ENCODE measurements at places on chromosomes 16 and 17. TPM values are rescaled to one million over a fixed set of nuclear protein-coding genes. Genes with fewer than 3 reads are reported as not detected.

PIPOX gene
- total RNA-seq: 1.2 TPM

PRSS27 gene
- total RNA-seq: under 0.01 TPM

KRT33B gene
- total RNA-seq: not detected

DOC2B gene
- total RNA-seq: 5.9 TPM

ELOB gene
- total RNA-seq: 289 TPM

NUPR1 gene
- total RNA-seq: 0.44 TPM

ARMC7 gene
- 2.8 TPM for total RNA-seq

PRSS53 gene
- 0.44 TPM for total RNA-seq

ZSCAN10 gene
- under 0.01 TPM for total RNA-seq

CKLF gene
- 51.6 TPM for total RNA-seq

- DNase-seq: no peak
These were observed 7.7 kb downstream of the USP6 start for GRCh38 chr17:5123343-5124124.

DNA sequence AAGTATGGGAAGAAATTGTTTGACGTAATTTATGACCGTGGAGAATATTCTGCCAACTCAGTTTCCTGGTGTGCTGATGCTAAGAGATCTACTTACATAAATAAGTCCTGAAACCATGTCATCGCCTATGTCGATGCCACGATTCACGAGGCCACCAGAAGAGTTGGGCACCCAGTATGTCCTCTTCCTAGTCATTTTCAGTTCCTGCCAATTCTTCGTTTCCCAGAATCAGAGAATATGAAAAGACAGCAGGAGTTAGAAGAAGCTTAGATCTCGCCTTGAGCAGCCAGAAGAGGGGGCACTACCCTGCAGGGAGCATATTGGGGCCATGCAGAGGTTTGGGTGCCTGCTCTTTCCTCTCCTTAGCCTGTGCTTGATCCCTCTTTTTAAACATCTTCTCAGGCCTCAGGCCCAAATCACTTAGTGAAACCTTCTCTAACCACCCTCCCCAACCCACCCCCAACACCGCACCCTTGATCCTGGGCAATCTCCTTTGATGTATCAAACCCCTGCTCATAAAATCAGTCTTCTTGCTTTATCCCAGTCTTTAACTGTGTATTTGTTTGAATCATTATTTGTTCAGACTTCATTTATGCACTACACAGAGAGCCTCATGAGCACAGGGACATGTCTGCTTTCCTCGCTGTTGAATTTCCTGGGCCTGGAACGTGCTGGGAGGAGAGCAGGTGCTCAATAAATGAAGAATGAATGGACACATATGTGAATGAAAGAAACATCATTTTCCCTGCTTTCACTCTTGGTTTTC is 12.2 kb upstream of the LONP2 start:
- DNase-seq: peak; percentile 33

GRCh38 chr17:67386965-67387551 is 10.0 kb downstream of the PITPNC1 start:
- peak; percentile 67 for DNase-seq

DNA sequence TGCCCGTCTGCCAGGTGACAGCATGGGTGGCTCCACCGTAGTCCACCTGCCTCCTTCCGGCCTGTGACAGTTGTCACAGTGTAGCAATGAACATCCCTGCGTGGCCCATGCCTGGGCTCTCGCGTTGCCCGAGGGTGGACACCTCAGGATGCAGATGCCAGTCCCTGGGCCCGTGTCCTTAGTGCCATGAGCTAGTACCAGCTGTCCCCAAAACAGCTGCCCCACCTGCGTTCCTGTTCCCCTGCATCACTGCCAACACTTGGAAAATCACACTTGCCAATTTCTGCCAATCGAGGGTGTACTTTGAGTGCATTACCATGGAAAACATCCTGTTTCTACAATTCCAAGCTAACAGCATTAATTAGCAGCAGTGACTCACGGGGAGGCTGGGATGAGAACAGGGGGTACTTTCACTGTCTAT is 9.0 kb upstream of the C16orf95 start:
- peak; percentile 41 for DNase-seq

- DNase-seq: no peak
These were observed 98.2 kb downstream of the HS3ST3A1 start for GRCh38 chr17:13503526-13503925.

DNA sequence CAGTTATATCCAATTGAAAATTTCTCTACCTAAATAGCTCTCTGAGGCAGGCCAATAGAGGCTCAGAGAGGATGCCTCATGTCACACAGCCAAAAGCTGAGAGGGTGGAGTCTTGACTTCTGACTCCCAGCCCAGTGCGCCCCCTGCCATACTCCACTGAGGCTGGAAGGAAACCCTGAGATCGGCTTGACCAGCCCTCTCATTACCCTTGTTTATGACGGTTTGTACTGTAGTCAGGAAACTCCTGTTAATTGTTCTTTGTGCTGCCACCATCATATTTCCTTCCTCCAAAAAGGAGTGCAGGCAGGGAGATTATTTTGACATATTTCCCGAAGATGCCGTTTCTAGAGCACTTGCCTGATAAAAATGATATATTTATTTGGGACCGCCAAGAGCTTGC is 107.9 kb downstream of the AIPL1 start:
- DNase-seq: peak; percentile 74

- DNase-seq: peak; percentile 94
These were observed 14.8 kb downstream of the TAC4 start for GRCh38 chr17:49832840-49833599.

DNA sequence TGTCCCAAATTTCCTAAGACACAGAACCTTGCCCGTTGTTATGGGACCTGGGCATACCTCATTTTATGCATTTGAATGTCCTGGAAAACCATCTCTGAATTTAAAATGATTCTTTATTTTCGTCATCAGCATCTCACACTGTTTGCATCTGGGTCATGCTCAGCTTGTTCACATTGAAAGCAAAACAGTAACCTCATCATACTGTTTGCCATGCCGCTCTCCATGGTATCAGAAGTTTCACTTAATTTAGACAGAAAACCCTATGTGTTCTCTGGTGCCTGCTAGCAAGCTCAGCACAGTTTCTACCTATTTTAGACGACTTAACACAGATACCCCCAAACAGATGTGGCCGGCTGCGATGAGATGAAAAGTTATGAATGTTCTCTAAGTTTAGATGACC is 292.1 kb downstream of the SNX29 start:
- peak; percentile 7 for DNase-seq

DNA sequence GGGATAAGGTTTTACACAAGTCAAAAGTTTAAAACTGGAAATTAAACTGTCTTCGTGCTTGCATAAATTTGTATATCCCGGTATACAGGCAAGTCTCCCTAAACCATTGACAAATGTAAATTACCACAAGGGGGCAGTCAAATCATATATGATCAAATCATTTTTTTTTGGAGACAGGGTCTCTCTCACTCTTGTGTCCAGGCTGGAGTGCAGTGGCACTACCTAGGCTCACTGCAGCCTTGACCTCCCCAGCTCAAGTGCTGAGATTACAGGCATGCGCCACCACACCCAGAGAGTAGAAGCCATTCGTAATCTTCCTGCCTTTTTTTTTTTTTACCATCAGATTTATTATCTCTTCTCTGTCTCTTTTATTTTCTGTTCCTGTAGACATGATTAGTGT is 18.5 kb downstream of the TOP2A start:
- DNase-seq: peak; percentile 71

DNA sequence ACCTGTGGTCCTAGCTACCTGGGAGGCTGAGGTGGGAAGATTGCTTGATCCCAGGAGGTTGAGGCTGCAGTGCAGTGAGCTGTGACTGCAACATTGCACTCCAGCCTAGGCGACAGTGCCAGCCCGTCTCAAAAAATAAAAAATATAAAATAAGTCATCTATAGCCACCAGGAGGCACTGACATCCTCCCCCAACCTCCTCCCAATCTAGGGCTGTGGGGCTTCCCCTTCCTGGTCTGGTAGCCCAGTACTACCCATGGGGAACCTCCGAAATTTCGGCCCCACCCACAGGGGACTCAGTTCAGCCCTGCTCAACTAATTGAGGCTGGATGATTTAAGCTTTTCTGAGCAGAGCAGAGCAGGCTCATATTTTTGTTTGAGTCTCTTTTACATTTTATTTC is 3.2 kb downstream of the ZSCAN10 start:
- DNase-seq: peak; percentile 35

DNA sequence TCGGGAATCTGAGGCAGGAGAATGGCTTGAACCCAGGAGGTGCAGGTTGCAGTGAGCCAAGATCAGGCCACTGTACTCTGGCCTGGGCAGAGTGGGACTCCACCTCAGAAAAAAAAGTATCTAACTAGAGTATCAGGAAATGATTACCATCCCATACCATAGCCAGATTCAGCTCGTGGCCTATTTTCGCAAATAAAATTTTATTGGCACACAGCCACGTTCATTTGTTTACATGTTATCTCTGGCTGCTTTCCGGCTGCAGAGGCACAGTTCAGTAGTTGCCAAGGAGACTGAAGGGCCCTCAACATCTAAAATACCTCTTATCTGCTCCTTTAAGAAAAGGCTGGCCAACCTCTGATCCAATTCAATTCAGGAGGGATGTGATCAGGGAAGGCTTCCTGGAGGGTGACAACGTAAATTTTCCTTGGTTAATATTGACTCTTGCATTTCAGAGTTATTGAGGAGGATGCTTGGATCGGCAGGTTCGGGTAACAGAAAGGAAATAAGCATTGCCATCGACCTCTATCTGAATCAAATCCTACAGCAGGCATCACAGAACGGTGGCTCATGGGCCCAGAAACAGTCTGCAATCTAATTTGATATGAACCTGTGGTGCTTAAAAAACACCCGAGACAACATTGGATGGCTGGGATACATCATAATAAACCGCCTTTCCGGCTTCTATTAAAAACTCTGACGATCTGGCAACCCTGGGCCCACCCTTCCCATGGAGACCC is 73.8 kb downstream of the XYLT1 start:
- peak; percentile 86 for DNase-seq
